Brain (organoid and tissue), 16 donors: ENCODE measurements at places on chromosomes 1 and 21. TPM values are rescaled to one million over a fixed set of nuclear protein-coding genes. Genes with fewer than 3 reads are reported as not detected.

- DNase-seq, result no peak
Measured at GRCh38 chr1:27446496-27447020, 43.4 kb downstream of the WASF2 start.

GRCh38 chr1:55582084-55582483, 366.9 kb upstream of the USP24 start:
- DNase-seq, result no peak

The C4BPA gene
- not detected for polyA plus RNA-seq

DNA sequence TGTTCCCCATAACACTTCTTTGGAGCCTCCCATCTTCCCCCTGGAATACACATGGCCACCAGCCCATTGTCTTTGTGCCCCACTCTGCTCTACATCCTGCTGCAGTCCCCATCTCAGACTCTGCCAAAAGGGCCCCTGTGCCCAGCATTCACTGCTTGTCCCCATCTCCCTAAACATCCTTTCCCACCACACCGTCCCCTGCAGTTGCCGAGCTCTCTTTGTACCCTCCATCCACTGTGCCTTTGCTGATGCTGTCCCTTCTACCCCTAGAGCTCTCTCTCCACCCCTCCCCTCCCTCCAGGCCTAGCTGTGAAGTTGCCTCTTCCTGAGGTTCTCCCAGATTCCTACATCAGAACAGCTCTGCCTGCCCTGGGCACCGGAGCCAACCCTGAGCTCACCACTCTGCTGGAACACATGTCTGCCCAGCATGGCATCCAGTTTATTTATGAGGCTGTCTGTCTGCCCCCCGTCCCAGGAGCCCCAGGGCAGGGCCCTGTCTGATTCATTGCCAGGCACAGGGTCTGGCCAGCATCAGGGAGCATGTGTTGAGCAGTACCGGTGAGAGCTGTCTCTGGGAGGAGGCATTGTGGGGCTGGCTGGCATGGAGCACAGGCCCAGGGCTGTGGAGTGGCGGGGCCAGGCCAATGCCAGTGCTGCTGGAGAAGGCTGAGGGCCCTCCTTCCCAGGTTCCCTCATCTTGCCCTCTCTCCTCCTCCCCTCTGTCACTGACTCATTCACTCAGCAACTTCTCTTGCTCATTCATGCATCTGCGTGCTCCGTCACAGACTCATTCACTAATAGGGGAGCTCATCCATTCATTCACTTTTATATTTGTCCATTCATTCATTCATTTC, 28.8 kb downstream of the EDN2 start:
- peak; percentile 90 for DNase-seq

DNA sequence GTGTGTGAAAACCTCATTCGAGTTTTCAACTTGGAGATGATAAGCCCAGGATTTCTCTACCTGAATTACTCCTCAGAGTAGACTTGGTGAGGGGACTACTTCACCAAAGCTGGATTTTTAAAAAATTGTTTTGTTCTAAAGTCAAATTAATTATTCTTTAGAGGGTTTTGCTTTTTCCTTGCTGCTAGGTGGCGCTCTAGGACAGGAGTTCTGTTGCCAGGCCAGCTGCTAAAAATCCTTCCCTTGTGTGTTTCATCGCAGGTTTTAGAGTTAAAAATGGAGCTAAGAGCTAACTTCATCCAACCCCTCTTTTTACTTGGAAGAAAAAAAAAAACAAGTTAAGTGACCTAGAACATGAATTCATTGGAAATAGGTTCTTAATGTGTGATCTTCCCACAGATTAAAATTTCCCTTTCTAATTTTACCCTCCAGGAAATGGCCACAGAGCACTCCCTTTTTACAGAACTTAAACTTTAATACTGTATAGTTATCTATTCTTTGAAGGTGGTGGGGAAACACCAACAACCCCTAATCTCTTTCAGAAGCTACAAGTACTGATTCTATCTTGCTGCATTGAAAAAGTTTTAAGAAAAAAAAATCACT, 36.7 kb upstream of the FAM163A start:
- peak; percentile 76 for DNase-seq

DNA sequence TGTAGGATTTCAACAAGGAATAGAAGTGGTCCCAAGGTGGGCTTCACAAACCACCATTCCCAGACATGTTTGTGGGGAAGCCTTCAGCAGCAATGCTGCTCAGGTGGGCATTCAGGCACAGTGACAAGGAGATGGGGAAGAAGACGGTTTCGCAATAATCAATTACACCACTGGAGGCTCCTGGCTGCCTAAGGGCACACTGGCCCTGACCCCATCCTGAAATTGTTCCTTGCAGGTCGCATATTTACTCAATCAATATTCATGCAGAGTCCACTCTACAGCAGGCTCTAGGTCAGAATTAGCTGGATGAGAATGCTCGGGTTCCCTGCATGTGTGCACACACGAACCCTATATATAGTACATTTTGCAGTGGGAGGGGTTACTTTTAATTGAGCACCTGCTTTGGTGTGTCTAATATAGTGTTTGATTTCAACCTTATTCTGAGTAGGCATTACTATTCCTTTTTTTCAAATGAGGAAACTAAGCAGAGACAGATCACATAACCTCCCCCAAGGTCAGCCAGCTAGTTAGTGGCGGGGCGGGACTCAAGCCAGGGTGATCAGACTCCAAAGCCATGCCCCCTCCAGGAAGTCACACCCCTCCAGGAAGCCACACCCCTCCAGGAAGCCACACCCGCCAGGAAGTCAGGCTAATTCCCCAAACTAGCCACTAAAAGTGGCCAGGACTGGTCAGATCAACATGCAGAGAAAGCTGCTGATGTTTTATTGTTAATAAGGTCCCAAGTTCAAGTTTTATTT, 106.5 kb downstream of the HLCS start:
- no peak for DNase-seq

The F5 gene
- 0.83 TPM for polyA plus RNA-seq

GRCh38 chr1:215523906-215524305, 43.2 kb upstream of the KCTD3 start:
- no peak for DNase-seq

The IL22RA1 gene
- not detected for polyA plus RNA-seq

The OLIG2 gene
- 33.3 TPM for polyA plus RNA-seq

DNA sequence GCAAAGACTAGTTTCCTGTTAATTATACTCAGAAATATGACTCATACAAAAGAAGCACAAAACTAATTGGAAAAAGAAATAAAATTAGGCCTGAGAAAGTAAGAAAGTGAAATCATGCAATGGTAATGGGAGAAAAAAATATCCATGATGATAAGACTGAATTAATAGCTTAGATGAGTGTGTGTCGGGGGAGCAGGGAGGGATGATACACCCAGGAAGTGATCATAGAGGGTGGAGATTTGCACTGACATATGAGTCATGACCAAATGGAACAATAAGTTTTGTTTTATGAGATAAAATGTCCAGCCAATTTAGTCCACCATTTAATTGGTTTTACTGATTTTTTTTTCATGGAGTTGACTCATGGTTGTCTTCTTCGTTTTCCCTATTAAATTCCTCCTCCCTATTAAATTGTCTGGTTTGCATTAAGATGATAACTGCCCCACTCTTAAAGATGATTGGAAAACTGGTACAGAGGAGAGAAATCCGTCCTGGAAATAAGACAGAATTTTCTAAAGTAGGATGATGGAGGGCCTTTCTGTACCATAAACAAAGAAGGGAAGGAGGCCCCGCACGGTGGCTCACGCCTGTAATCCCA, 111.7 kb upstream of the KCNJ6 start:
- DNase-seq, result no peak

The PTGER3 gene
- 0.08 TPM for polyA plus RNA-seq

DNA sequence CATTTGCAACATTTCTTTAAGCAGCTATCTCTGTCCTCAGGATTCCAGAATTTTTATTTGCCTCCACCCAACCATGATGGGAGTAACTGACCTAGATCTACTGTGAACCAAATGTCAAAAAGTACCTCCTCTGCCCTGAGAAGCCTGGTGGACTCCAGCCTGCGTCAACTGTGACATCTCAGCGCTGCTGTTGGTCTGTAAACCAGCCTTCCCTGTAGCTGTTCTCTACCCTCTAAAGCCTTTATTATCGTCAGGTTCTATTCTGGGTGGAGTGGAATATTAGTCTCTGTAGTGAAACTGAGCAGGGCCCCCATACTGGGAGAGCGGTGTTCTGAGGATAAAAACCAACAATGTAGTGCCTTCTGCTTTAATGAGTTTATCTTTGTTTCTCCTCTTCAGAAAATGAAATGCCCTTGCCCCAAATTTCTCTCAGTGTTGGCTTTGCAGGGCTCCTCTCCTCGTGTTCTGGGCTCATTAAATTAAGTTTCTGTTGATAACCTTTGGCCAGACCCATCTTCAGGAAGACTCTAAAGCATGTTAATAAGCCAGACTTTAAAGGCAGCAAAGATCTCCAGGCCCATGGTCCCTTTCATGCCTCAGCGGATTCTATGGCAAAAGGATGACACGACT, 223.1 kb upstream of the PLXNA2 start:
- no peak for DNase-seq

- no peak for DNase-seq
Measured at GRCh38 chr1:119674835-119675289, 26.8 kb upstream of the ZNF697 start.

The RAP1GAP gene
- polyA plus RNA-seq, result 60.7 TPM

The SPRR1A gene
- polyA plus RNA-seq, result 91.9 TPM

DNA sequence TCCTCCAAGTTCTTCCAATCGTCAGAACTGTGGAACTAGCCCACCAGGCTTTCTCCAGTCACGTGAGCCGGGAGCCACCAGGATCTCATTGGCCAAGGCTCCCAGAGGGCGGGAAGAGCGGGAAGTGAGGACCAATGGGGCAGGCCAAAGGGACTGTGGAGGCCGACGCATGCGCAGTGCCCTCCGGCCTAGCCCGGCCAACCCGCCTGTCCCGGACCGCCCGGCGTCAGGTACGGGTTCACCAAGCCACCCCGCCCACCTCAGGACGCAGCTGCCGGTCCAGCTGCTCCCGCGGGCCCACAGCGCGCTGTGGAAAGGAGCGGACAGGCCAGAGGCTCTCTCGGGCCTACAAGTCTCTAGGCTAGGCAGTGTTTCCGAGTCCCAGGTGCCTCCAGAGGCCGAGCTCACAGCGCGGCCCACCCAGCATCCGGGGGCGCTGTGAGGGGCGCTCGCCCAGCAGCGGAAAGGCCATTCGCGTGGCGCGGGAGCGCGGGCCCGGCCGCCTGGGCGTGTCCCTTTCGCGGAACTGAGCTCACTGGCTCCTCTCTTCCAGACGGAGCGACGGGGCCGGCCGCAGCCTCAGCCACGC, 10.9 kb downstream of the OR14I1 start:
- DNase-seq, result no peak

DNA sequence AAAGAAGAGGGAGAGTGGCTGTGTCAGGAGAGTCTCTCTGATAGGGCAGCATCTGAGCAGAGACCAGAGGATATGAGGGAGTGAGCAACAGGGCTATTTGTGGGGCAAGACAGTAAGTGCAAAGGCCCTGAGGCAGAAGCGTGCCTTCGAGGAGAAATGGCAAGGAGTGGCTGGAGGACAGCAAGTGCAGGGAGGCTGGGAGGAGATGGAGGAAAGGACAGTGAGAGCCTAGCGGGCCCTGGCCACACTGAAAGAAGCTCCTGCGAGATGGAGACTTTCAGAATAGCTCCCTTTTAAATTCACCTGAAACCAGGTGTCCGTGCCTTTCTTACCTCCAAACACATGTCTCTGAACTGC, 25.2 kb downstream of the EXOC8 start:
- DNase-seq, result no peak

DNA sequence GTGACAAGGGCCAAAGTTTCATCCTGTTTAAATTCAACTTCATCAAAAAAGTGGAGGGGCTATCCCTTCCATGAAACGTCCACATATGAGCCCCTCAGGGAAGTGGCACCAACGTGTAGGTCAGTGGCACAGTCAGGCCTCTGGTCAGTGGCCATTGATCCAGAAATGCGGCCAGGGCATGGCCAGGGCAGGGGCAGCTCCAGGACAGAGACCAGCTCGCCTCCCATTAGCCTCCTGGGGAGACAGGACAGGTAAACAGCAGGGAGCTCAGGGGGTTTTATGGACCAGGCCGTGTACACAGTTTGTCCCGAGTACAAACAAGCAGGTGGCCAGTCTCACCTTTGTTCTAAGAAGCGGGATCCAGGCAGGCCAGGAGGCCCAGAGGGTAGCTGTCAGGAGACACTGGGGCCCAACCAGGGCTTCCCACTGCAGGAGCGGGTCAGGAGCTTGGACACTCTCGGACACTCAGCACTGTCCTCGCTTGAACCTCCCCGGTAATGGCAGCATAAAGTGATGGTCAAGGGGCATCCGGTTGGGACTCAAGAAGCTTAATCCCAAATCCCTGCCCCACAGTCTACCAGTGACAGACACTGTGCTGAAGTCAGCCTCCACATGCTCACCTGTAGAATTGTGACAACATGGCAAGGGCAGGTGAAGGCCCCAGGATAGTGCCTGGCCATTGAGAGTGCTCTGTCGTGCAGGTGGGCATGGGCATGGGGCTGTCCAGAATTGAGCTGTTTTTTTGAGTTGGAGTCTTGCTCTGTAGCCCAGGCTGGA, 144.1 kb upstream of the ERRFI1 start:
- DNase-seq, result no peak

- peak; percentile 72 for DNase-seq
Measured at GRCh38 chr1:40802078-40802741, 18.6 kb downstream of the KCNQ4 start.

DNA sequence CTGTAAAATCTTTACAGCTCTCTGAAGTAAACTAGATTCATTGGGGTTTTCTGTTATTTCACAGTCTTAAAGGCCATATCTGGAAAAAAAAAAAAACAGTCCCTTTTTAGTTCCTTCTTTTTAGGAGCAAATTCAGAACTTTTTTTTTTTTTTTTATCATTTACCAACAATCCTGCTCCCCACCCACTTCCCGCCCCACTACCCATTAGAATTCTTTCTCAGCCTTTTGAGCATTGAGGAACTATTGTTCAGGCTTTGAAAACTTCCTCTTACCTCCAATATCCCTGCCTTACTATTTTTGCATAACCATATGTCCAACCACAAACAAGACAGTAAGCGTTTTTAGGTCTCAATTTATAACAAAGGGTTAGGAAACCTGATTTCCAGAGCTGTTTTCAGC, 330.1 kb downstream of the PLPP3 start:
- no peak for DNase-seq

The PRR9 gene
- not detected for polyA plus RNA-seq

GRCh38 chr21:26447932-26448475, 125.1 kb downstream of the CYYR1 start:
- DNase-seq, result no peak

The KPRP gene
- polyA plus RNA-seq, result not detected

DNA sequence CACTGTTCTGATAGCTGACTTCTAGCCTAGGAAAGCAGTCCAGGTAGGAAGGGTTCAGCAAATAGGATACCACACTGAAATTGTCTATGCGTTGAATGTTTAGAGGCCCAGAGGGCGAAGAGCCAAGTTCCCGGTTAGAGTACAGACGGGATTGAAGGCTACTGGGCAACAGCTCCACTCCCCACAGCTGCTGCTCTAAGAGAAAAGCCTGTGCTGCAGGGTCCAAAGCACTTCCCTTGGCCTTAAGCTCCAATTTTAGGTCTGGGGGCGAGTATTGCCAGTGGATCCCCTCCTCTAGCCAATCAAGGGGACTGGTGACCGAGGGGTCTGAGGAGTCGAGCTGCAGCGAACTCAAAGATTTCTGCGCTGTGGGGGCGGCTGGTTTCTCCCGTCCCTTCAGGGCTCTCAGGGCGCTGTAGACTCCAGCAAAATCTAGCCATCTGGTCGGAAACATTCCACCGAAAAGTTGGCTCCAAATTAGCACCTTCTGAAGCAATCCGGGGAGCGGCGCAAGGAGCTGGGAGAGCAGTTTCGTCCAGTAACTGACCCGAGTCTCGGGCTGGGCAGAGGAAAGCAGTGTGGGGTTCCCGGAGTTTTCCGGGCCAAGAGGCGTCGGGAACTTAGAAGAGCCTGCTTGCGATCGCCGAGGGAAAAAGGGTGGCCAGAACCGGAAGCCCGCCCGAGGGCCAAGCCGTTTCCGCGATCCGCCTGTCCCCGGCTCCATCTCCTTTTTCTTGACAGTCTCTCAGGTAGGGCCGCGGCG, 748 bp downstream of the PPP1R15B start:
- peak; percentile 43 for DNase-seq
